EH (cell line): ENCODE measurements at places on chromosomes 4 and X.

- DNase-seq = peak; percentile 55
These were observed 279.2 kb upstream of the NOCT start for GRCh38 chr4:138736362-138736761.

- DNase-seq = peak; percentile 25
These were observed 172.0 kb upstream of the IL15 start for GRCh38 chr4:141464366-141464765.

DNA sequence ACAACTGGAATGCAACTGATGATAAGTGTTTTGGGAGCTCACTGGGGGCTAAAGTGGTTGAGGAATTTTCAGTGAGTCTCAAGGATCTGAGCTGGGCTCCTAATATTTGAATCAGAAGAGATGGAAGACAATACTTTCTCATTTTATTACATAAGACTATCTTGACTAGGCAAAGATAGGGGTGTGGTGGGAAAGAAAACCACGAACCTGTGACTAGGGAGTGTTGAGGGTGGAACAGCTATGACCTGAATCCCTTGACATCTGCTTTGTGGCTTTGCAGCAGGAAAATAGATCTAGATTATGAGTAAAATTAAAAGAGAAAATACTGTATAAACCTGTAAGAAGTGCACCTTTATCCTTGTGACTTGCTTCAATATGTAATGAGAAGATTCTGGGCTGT, 295.1 kb upstream of the TEX13A start:
- DNase-seq = no peak

- DNase-seq = peak; percentile 58
These were observed 888.4 kb upstream of the EPHA5 start for GRCh38 chr4:66558651-66559050.

GRCh38 chr4:74202062-74202586, 44.2 kb downstream of the MTHFD2L start:
- peak; percentile 51 for DNase-seq

- no peak for DNase-seq
These were observed 10.9 kb upstream of the NALF2 start for GRCh38 chrX:69493193-69493592.

- DNase-seq = peak; percentile 2
These were observed 54.4 kb upstream of the LCORL start for GRCh38 chr4:18075823-18076433.

- no peak for DNase-seq
These were observed 671.6 kb upstream of the BOD1L1 start for GRCh38 chr4:14299166-14299565.

- peak; percentile 43 for DNase-seq
These were observed 3.0 kb downstream of the RPL10 start for GRCh38 chrX:154401045-154401799.

DNA sequence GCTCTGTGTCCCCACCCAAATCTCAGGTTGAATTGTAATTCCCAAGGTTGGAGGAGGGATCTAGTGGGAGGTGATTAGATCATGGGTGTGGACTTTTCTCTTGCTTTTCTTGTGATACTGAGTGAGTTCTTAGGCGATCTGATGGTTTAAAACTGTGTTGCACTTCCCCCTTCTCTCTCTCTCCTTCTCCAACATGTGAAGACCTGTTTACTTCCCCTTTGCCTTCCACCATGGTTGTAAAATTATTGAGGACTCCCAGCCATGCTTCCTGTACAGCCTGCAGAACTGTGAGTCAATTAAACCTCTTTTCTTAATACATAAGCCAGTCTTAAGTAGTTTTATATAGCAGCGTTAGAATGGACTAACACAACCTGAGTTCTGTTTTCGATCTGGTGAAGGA, 738.2 kb downstream of the ARAP2 start:
- DNase-seq = no peak

DNA sequence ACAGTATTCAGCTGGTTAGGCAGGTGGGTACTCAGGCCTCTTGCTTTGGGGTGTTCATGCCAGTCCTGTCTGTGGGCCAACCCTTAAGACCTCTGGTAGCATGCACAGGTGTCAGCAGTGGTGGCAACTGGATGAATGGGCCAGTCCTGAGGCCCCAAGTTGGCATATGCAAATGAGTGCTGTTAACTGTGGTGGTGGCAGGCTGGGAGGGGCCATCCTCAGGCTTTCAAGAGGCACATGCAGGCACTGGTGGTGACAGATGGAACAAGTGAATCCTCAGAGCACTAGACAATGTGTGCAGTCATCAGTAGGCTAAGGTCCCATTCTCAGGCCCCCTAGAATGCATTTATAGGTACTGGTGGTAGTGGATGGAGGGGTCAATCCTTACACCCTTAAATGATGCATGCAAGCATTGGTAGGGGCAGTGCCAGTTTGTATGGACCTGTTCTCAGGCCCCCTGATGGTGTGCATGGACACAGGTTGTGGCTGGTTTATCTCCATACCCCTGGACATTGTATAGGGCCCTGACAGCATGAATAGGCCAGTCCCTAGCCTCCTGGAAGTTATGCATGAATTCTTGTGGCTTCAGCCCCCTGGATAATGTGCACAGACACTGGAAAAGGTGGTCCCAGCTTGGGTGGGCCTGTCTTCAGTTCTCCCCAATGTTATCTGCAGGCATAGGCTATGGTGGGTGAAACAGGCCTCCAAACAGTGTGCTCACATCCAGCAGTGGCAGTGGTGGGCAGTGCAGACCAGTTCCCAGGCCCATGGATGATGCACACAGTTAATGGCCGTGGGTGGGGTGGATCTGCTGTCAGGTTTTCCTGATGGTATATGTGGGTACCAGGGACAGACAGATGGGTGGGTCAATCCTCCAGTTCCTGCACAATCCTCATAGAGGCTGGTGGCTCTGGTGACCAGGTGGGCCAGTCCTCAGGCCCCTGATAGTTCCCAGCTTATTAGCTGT, 24.7 kb downstream of the TECRL start:
- DNase-seq = no peak

DNA sequence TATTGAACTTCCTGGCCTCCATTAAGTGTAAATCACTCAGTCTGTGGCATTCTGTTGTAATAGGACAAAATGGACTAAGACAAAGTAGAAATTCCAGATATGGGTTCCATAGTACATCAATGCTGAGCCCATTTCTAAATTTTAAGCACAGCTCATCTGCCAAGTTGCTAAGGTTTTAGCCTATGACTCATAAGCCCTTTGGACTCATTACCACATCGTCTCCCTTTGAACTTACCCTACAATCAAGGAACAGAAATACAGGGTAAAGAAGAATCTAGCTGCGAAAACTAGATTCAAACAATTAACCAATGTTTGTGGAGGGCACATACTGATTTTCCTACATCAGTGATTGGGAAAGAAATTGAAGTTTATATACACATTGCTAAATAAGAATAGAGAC, 31.8 kb downstream of the NAA11 start:
- DNase-seq = no peak

DNA sequence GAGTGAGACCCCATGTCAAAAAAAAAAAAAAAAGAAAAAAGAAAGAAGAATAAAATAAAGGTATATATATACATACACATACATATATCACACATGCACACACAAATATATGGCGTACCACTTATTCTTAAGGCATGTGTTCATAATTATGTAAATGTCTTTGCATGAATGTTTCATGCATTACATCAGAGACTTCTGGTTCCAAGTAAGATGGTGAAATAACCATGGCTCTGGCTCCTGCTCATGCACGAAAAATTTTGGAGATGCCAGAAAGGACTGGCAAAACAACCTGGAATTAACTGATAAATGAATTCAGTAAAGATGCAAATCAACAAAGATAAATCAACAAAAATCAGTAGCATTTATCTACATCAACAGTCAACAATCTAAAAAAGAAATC, 19.7 kb upstream of the FHIP1A start:
- DNase-seq = peak; percentile 15

DNA sequence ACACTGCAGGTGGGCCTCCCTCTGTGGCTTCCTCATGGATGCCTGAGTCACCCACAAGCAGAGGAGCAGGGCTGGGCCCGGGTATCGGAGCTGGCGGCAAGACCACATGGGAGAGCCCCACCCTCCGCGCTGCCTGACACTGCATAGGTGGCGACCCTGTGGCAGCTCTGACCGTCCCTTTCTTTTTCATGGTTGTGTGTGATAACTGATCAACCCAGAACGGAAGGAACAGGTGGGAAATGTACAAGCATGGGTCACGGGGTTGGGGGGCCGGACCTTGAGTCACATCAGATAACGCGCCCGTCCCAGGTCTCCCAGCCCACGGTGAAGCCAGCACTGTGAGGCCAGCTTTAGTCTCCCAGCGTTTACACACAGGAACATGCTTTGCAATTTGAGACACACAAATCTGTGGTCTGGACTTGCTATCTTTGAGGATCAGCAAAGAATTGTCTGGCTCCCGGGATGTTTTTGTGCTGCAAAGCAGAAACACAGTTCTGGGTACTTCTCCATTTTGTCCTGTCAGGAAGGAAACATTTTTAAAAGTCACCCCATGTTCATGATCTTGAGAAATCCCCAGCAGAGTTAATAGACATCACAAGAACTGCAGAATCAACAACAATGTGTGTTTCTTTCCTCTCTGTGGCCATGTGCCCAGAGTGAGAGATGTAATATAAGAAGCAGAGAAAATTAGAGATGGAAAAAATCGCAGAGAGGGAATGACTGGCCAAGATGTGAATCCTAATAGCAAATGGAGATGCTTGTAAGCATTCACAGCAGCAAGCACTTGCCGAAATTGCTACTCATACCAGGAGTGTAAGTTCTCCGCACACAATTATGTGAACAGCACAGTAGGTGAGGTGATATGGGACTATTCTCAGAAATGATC, 70.1 kb upstream of the CBR4 start:
- DNase-seq = peak; percentile 64

- no peak for DNase-seq
These were observed 313.6 kb upstream of the DKK2 start for GRCh38 chr4:107349732-107350131.

DNA sequence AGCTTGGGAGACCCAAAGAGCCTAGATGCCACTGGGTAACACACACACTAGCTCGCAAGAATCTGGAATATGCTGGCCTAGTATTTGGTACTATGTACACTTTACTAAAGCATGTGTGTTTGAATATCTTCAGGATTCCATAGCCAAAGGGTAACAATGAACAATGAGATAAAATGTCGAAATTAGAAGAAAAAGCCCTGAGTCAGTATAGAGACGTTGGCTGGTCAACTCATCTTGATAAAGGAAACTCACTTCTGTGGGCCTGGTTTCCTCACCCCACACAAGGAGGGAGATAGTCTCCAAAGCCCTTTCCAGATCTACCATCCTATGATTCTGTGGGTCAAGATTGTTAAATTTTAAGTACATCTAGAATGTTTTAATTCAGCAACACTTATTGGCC, 6.9 kb downstream of the ZDHHC9 start:
- DNase-seq = no peak

- no peak for DNase-seq
These were observed 69.4 kb upstream of the AFAP1 start for GRCh38 chr4:8009097-8009496.

GRCh38 chr4:45004847-45005565, 278.6 kb upstream of the GNPDA2 start:
- no peak for DNase-seq

GRCh38 chr4:78267790-78268189, 210.7 kb downstream of the FRAS1 start:
- DNase-seq = no peak

- DNase-seq = no peak
These were observed 105.9 kb downstream of the LARP1B start for GRCh38 chr4:128166982-128167381.

DNA sequence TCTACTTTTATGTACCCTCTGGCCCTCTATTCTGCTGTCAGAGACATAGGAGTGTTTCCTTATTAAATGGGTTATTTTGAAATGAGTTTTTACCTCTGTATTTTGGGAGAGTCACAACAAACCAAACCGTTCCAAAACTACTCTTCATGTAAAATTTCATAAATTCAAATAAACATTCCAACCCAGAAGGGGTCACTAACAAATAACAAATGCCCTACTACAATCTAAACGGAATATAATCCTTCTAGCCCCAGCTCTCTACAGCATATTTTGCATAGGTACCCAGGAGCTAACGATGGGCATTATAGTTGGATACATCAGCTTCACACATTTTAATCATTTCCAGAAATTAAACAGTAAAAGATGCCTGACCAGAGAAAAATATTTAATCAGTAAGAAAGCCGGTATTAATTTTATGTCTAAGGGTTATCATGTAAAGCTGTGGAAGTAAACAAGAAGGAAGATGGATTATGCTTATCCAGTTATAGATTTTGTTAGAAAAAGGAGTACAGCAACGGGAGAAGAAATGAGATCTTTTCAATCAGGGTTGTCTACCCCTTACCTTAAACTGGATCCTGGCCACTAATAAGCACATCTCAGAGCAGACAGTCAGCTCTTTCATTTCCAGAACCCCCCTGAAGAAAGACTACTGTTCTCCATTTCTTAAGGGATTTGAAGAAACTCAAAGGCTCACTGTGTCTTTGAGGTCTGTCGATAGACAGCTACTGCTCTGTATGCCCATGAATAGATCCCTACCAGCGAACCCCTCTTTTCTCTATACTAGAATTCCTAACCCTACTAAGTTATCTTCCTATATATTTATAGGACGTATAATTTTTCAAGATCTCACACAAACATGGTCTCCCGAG, 1.2 kb downstream of the UGDH start:
- DNase-seq = peak; percentile 13

DNA sequence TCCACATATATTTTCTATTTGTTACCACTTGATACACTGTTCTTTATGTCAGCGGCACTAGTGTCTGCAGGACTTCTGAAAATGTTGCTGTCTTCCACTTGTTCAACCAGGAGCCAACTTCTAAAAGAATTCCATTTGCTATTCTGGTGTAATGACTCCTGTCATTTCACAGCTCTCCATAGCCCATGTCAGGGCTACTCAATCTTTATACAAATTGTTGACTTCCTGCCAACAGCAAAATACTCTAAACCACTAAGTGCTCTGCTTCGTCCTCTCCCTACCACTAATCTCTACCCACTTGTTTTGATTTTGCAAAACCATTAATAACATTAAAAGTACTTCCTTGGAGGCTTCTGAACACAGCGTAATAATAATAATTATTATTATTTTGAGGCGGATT, 7.2 kb downstream of the CTSO start:
- DNase-seq = peak; percentile 61

- no peak for DNase-seq
These were observed 54.0 kb downstream of the TBC1D9 start for GRCh38 chr4:140702096-140702757.

DNA sequence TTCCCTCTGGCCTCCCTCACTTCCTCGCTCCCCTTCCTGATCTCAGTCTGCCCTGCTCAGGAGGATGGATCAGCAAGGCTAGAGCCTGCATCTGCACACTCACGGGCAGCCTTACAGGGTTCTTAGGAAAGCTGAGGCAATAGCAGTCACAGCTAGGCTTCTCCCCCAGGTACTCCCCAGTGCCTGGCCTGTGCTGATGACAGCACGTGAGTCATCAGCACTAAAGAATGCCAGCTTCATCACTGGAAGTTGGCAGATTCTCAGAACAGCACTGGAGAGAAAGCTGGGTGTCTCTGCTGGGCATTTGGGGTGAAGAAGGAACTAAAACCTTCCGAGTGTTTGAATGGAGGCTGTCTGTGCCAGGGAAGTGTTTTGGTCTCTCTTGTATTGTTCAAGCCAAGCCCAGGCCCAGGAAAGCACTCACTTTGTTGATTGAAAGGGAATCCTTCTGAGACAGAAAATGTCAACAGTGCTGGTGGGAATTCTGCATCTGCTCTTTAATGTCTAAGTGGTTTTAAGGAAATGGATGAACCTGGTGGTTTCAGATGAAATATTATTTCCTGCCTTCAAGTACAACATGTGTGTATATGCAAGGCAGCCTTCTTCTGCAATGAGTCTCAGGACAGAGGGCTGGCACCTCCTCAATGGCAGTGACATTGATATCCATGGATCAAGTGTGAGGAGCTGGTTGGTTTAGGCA, 73.0 kb upstream of the SCOC start:
- peak; percentile 63 for DNase-seq
